Activated naive CD4-positive, alpha-beta T cell (primary cell): ENCODE measurements at places on chromosomes 5 and 9.

DNA sequence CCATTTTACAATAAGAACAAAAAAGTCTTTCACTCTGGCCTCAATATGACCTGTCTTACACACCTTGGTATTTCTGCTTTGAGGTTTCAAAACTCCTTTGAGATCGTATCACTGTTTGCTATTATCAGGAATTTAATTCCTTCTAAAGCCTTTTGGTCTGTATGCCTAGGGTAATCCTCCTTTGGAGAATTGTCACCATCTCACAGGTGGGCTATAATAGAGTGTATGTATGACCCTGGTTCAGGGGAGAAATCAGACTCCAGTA lies 13.7 kb downstream of the CMYA5 start:
- no peak for DNase-seq

DNA sequence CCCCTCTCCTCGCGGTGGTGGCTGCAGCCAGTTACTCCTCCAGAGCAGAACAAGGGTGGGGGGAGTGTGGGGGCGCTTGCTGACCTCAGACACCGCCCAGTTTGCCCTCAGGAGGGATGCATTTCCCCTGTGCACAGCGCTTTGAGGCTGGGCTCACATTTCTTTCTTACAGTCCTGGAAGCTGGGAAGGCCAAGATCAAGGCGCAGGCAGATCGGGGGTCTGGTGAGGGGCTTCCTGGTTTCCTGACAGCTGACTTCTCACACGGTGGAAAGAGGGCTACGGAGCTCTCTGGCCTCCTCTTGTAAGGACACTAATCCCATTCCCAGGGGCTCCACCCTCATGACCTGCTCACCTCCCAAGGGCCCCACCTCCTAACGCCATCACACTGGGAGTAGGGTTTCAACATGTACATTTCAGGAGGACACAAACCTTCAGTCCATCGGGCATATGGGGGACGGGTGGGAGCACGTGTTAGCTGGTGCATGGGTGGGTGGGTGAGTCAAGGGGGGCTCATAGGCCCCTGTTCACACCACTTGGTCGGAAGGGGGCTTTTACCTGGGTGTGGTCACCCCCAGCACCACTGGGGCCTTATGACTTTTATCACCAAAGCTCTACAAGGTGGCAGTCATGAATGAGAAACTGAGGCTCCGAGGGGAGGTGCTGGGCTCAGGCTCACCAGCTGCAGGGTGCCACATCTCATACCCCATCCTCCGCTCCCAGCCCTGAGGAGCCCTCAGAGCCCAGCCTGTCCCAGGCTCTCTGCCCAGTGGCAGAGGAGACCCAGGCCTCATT lies 7.7 kb upstream of the SCGB3A1 start:
- no peak for DNase-seq

- no peak for DNase-seq
Observed at GRCh38 chr5:83750749-83751148, 30.1 kb upstream of the HAPLN1 start.

DNA sequence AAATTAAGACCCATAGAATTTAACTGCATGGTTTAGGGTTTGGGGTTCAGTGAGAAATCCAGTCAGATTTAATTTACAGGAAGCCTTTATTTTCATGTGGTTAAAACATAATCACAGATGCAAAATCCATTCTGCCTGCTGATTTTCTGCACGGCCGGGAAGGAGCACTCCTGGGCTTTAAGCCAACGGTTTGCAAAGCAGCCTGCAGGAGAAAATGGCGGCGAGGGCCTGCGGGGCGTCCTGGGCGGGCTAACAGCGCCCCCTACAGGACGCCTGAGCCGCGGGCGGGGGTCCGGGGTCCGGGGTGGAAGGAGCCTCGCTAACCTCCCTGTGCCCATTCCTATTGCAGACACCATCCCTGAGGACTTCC lies 47.6 kb downstream of the THBS4 start:
- peak; percentile 36 for DNase-seq

DNA sequence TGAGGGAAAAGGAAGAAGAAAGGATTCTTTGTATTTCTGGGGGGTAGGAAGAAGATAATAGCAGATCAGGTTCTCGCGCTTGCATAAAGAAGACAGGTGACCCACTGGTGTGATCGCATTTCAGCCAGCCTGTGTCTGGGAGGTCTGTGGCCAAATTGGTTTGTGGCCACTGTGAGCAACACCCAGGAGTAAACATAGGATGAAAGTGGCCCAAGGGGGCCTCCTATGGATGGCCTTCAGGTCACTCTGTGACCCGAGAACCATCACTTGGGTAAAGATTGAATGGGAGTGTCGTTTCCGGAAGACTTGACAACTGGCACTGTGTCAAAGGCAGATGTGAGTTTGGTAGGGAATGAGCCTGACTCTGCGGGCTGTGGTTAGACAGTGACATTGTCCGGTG lies 34.2 kb downstream of the RAI14 start:
- DNase-seq = no peak

DNA sequence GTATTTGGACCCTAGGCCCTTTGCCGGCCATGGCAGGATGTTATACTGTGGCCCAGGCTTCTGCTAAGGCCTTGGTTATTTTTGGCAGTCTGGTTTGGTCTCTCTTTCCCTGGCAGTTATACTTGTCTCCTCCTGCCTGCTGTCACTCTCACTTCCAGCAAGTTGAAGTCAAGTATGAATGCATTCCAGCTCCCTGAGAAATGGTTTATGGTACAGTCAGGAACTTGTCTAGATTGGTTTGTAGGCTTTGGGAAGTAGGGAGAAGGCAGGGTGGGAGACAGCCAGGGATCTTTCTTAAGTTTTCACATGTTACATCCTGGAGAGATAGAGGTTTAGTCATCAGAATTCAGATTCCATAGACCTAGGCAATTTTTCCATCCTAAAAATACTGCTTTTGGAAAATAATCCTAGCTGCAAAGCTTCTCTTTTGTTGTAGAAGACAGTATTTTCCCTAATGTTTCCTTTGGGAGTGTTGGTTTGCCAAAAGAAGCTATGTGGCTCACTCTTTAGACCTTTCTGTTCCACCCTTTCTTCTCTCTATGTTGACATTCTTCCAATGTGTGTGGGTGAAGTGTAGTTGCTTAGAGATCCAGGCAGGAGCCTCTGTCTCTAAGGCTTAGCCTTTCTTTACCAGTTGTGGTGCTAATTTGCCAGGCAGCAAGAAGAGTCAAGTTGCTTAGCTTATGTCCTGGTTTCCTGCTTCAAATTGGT lies 2.5 kb upstream of the KDM3B start:
- no peak for DNase-seq

DNA sequence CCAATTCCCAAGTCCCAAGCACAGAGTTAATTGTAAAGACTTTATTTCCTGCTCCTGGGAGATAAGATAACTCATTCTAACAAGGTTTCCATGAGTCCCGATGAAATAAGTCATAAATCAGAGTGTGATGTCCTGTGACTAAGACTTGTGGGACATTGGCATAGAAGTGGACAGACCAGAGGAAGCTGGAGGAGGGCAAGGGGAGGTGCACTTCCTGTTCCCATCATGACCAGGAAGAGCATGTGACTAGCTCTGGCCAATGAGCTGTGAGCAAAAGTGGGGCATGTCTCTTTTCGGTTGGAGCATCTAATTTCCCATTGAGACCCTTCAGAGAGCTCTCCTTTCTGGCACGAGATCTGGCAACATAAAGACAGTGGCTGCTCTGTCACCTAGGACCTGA lies 100.4 kb downstream of the ZNF354C start:
- no peak for DNase-seq

- no peak for DNase-seq
Observed at GRCh38 chr5:156274453-156274852, 52.5 kb upstream of the SGCD start.
